ENCODE measurements at places on chromosomes 4 and X.
A peak's percentile ranks its signal among the peaks of the same experiment; 100 is the strongest.

GRCh38 chr4:98746936-98747335 lies 88.5 kb upstream of the TSPAN5 start:
- no peak for DNase-seq

DNA sequence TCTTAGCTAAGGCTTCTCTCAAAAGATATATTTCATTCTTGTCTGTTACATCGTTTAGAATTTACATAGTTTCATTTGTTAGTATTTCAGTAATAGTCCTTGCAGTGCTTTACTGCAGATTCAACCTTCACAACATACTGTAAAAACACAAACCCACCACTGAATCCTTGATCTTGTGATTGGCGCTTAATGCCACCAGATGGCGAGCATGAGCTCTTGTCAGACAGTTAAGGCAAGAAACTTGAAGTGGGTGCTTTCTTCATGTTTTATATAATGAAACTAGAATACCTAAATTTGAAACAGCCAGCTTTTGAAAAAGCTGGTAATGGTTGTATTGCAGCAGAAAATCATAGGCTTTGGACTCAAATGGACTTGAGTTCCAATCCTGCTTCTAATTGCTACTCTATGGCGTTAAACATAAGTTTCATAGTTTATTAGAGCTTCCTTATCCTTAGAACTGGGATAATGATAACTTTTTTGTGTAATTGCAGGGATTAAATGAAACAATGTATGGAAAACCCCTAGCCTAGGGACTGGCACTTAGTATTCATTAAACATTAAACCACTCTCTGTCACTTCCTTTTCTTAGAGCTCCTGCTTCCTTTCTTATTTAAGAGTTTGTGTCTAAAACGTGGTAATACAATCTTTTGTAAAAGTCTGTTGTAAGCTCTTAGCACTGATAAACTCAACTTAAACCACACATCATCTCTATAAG lies 95.1 kb downstream of the USP9X start:
- DNase-seq: peak; percentile 26

GRCh38 chr4:121869841-121870822 lies at the start of gene BBS7:
TSS of gene BBS7 (minus strand) at chr4:121870474. CDS start at chr4:121870313, 161 bp downstream.
- peak; percentile 95 for DNase-seq

DNA sequence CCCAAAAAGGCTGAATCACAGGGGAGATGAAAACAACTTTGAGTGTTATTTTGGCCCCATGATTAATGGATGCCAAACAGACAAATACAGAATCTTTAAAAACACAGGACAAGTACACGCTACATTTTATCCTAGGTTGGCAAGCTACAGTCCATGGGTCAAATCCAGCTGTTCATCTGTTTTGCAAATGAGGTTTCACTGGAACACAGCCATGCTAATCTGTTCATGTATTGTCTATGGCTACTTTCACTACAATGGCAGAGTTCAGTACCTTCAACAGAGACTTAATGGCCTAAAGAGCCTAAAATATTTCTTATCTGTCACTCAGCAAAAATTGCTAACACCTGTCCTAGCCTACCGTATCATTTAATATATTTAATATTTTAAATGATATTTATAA lies 1548.5 kb upstream of the IGFBP7 start:
- no peak for DNase-seq

DNA sequence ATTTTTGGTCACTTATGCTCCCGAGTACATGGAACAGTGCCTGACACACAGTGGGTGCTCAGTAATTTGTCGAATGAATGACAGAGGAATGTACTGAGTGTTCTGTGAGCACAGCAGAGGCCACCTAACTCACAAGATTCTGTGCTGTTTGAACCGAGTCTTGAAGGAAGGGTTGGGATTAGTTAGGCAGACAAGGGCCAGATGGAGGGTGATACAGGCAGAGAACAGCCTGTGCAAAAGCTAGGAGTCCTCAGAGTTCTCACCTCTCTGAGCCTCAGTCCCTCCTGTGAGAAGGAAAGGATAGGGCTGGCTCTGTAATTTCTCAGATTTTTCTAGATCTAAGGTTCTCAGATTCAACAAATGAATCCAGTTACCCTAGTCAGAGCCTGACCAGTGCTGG lies 108.8 kb downstream of the NHSL2 start:
- no peak for DNase-seq
